Fibroblast of the aortic adventitia (primary cell): ENCODE measurements at places on chromosomes 13 and 19. TPM values are rescaled to one million over a fixed set of nuclear protein-coding genes. Genes with fewer than 3 reads are reported as not detected.

PTPRH gene
- total RNA-seq, result 6.5 and 7.8 TPM in 2 replicates

GRCh38 chr13:70634893-70635292 lies 526.6 kb upstream of the KLHL1 start:
- DNase-seq, result no peak

DNA sequence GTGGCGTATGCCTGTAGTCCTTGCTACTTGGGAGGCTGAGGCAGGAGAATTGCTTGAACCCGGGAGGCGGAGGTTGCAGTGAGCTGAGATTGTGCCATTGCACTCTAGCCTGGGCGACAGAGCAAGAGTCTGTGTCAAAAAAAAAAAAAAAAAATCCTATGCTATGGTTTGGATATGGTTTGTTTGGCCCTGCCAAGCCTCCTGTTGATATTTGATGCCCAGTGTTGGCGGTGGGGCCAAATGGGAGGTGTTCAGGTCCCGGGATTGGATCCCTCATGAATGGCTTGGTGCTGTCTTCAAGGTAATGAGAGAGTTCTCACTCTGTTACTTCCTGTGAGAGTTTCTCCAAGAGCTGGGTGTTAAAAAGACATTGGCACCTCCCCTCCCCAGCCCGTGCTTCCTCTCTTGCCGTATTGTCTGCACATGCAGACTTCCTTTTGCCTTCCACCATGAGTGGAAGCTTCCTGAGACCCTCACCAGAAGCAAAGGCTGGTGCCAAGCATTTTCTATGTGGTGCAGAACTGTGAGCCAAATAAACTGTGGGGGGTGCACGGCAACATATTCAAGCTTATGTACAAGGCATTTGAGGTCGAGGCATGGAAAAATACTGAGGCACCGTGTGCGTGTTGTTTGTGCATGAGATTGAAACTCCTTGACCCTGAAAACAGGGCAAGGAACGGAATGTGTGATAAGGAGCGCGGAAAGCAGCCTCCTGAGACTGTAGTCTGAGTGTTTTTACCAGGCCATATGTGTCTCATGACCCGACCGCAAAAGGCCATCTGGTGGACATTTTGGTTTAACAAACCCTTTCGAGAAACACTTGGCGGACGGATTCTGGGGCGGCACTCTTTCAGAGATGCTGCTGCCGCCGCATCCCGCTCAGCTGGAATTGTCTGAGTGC lies 7.3 kb downstream of the SIGLEC9 start:
- peak; percentile 83 for DNase-seq

DNA sequence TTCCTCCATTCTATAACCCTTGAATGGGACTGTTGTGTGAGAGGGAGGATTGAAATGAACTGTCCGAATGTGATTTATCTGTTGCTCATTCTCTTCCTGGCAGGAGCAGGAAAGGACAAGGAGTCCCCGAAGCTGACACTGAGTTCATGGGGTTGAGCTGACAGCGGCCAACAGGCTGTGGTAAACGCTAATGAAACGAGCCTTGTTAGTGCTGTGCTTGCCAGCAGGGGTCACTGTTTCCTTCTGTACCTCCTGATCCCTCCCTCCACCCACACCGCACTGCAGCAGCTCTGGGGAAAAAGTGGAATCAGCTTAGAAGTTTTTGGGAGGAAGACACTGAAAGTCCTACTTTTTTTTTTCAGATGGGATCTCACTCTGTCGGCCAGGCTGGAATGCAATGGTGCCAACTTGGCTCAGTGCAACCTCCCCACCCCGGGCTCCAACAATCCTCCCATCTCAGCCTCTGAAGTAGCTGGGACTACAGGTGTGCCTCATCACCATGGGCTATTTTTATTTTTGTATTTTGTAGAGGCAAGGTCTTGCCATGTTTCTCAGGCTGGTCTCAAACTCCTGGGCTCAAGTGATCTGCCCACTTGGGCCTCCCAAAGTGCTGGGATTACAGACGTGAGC lies 6.7 kb upstream of the ZNF761 start:
- peak; percentile 68 for DNase-seq
